Myometrial cell (primary cell): ENCODE measurements at places on chromosomes 5 and 9. TPM values are rescaled to one million over a fixed set of nuclear protein-coding genes. Genes with fewer than 3 reads are reported as not detected.

The OCLN gene
- total RNA-seq, result 0.58 and 1.2 TPM in 2 replicates

The PCDHA8 gene
- total RNA-seq, result not detected in 2 replicates

The EQTN gene
- not detected in 2 replicates for total RNA-seq

The CYSRT1 gene
- total RNA-seq, result 2.3 and 2.8 TPM in 2 replicates

The BSPRY gene
- not detected in 2 replicates for total RNA-seq

The ADAMTSL1 gene
- total RNA-seq, result 55.4 and 85.4 TPM in 2 replicates

The HRH2 gene
- not detected in 2 replicates for total RNA-seq

The BTNL9 gene
- total RNA-seq, result not detected in 2 replicates

The CDKN2B gene
- total RNA-seq, result 25.2 and 29.1 TPM in 2 replicates

The SPINK14 gene
- not detected in 2 replicates for total RNA-seq

The GCNT4 gene
- total RNA-seq, result 0.35 and 0.58 TPM in 2 replicates

The NTNG2 gene
- total RNA-seq, result under 0.01 and 0.58 TPM in 2 replicates

The INVS gene
- 9.5 and 13.5 TPM in 2 replicates for total RNA-seq

The CNTFR gene
- 0.86 TPM in 1 of 2 replicates, not detected in the other for total RNA-seq

The GADD45G gene
- total RNA-seq, result 0.18 TPM in 1 of 2 replicates, not detected in the other

The INSL4 gene
- total RNA-seq, result not detected in 2 replicates

The CCNO gene
- total RNA-seq, result not detected in 2 replicates

The HAPLN1 gene
- 0.18 TPM in 1 of 2 replicates, not detected in the other for total RNA-seq

The RHOBTB3 gene
- 121 and 151 TPM in 2 replicates for total RNA-seq

The GABRP gene
- total RNA-seq, result not detected in 2 replicates
